ENCODE measurements at places on chromosomes 12 and 14.

DNA sequence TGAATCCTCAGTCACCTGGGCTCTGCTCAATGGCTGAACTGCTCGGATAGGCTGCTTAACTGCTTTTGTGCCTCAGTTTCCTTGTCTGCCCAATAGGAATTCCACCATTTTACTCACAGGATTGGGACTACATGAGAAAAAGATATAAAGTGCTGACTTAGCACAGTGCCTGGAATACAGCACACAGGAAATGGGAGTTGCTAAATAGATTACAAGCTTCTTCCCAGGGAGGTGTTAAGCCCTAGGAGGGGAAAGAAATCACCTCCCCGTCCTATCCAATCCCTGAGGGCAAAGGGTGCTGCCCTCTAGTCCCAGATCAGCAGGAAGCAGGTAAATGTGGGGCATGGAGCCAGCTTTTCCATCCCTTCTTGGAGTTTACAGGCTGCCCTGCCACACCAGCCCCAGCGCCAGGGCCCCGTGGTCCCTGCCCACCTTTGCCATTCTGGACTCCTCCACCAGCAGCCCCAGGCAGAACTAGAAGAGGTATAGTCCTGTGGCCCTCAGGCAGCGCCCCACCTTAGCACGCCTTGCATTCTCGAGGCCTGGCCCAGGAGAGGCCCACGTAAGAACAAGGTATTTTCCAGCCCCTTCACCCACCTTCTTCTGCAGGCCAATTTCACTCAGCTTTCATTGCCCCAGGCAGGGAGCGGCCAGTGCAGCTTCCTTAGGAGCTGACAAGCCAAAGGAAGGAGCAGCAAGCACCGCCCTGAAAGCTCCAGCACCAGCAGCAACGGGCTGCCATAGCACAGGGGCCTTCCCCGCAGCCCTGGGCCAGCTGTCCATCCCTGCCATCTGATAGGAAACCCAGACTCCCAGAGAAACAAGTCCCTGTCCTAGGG lies 28.8 kb upstream of the RPLP0 start:
- DNase-seq: no peak

DNA sequence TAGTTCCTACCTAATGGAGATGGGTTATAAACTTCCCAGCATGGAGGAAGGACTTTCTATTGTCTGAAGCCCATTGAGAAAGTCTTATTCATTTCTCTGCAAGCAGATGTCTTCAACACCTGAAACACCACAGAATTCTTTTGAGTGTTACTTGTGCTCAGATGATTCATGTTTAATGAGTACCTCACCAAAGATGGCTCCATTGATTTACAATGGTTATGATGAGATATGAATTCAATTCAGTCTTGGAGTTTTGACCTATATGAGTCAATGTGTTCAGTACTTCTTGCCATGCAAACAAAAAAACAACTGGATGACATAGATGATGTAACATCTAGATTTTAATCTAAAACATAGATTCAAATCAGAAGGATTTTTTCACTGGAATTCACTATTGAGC lies 15.4 kb upstream of the PAWR start:
- DNase-seq: no peak

- DNase-seq: no peak
Measured at GRCh38 chr12:13164921-13165616, 31.5 kb upstream of the EMP1 start.

- DNase-seq: no peak
Measured at GRCh38 chr12:27652174-27652763, 44.0 kb upstream of the REP15 start.

- DNase-seq: no peak
Measured at GRCh38 chr12:47762850-47763465, 4.3 kb upstream of the RAPGEF3 start.

GRCh38 chr12:102426599-102427542 lies 53.5 kb downstream of the IGF1 start:
- no peak for DNase-seq

- no peak for DNase-seq
Measured at GRCh38 chr12:2616763-2617162, 178.0 kb upstream of the FKBP4 start.

DNA sequence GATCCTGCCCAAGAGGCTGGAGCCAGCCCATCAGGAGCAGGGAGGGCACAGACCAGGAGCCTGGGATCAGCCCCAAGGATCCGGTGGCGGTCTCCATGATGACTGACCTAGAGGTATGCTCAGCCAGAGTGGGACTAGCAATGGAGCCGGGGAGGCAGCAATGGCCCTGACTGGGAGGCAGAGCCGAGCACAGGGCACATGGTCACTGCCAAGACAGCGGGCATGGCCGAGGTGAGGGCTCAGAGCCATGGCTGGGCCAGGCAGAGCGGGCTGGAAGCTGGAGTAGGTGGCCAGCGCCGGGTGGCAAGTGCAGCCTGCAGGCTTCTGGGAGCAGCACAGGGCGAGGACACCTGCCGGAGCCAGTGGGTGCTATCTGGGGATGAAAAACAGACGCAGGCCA lies 259.3 kb downstream of the BCL11B start:
- no peak for DNase-seq
